Neural progenitor cell (in vitro differentiated cells): ENCODE measurements at places on chromosomes 7 and 10. TPM values are rescaled to one million over a fixed set of nuclear protein-coding genes. Genes with fewer than 3 reads are reported as not detected.
A peak's percentile ranks its signal among the peaks of the same experiment; 100 is the strongest.

The CLRN3 gene
- 0.12 TPM in 1 of 2 replicates, not detected in the other for total RNA-seq

The NRAP gene
- not detected in 2 replicates for total RNA-seq

The ADARB2 gene
- total RNA-seq, result 0.99 TPM in 1 of 2 replicates, not detected in the other

The AASS gene
- total RNA-seq, result 185 and 264 TPM in 2 replicates

- DNase-seq, result peak; percentile 84
Observed at GRCh38 chr10:51606825-51607462, 92.5 kb downstream of the CSTF2T start.

GRCh38 chr7:95999481-95999880, 227.1 kb downstream of the DYNC1I1 start:
- DNase-seq, result no peak
